ENCODE measurements at places on chromosomes 16 and 17.

- no peak for DNase-seq
Measured at GRCh38 chr16:67022531-67023214, 6.3 kb upstream of the CBFB start.

DNA sequence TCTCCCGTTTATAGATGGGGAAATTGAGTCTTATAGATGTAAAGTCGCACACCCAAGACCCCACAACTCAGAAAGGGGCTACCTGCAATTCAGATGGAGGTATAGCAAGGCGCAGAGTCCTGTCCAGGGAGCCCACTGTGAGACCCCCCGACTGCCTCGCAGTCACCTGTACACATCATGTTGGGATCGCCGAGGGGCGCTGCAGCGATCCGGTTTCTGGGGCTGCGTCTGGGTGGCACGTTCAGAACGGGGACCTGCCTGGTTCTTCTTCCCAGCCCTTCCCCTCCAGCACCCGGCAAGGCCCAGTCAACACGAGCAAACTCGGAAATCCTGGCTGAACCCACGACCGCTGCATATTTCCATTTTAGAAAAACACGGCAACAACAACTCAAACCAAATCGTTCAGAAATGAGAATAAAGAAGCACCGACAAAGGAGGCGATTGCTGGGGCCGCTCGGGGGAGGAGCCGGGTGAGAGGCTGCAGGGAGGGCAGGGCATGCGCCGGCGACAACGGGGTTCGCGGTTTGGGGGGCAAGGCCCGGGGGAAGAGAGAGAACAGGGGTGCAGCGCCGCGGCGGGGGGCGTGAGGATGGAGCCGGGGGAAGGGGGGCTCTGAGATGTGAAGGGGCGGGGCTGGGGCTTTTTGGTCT, 643 bp downstream of the HSDL1 start:
- no peak for DNase-seq

- no peak for DNase-seq
Measured at GRCh38 chr17:80749611-80750010, 205.0 kb downstream of the RPTOR start.

GRCh38 chr17:40158438-40159013, 18.2 kb downstream of the CASC3 start:
- DNase-seq = no peak

- no peak for DNase-seq
Measured at GRCh38 chr16:31402687-31403086, 9.6 kb downstream of the ITGAD start.

DNA sequence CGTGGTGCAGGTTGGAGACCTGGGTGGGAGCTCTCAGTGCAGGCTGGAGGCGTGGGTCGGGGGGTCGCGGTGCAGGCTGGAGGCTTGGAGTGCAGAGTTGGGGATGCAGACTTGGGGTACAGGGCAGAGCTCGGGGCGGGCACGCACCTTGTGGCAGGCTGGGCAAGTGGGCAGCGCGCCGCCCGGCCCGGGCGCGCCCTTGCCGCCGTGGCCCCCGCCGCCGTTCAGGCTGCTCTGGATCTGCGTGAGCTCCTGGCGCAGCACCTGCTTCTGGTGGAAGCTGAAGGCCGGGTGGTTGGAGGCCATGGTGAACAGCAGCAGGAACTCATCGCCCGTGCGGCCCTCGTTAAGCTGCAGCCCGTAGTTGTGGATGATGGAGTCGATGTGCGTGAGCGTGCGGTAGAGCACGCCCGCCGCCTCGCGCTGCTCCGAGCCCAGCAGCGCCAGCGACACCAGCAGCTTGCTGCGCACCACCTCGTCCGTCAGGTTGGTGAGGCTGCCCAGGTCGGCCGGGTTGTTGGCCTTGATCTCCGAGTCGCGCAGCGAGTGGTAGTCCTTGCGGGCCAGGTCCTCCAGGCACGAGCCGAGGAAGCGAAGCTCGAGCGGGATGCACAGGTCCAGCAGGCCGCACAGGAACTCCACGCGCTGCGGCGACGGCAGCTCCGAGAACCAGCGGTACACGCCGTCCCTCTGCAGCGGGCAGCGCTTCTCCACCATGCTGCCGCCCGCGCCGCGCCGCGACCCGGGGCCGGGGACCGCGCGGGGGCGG, 1.1 kb downstream of the ZCCHC14 start:
- no peak for DNase-seq

GRCh38 chr17:58480090-58480489, 8.1 kb downstream of the HSF5 start:
- DNase-seq = no peak

DNA sequence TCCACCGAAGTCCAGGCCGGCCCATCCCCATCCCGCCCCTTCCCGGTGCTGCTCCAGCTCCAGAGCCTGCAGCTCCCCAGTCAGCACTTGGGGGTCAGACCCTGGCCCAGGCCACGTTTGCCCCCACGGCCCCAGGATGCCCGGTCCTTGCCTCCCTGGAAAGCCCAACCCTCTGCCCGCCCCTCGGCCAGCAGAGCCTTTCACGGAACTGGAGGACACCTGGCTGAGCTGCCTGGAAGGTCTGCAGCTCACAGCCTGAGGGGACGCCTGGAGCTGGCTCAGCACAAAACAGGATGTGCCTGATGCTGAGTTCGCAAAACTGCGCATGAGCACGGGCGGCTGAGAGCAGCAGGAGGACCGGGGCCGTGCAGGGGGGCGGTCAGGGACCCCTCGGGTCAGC, 29.7 kb upstream of the SSTR5 start:
- DNase-seq = no peak

DNA sequence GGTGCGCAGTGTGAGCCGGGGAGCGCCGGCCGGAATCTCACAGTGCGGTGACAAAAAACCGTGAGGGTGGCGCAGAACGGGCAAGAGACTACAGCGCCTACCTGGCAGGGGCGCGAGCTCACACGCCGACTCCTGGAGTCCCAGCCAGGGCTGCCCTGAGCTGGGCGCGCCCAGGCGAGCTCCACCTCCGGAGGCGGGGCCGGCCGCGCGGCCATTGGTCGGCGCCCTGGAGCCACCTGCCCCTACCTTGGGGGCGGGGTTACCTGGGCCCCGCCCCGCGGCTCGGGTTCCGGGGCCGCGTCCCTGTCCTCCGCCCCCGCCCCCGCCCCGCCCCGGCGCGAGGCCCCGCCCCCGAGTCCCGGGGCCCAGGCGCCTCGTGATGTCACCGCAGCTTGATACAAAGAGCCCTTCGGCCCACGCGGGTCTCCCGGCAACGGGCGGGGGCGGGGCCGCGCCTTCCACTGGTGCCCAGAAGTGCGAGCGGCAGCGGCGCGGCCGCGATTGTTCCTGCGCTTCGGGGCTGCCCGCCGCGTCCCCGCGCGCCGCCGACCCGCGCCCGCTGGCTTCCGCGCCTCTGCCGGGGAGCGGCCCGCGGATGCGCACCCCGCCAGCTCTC, 96.3 kb downstream of the RAB11FIP4 start:
- DNase-seq = no peak

GRCh38 chr17:60729854-60730253, 52.2 kb downstream of the BCAS3 start:
- DNase-seq = no peak

DNA sequence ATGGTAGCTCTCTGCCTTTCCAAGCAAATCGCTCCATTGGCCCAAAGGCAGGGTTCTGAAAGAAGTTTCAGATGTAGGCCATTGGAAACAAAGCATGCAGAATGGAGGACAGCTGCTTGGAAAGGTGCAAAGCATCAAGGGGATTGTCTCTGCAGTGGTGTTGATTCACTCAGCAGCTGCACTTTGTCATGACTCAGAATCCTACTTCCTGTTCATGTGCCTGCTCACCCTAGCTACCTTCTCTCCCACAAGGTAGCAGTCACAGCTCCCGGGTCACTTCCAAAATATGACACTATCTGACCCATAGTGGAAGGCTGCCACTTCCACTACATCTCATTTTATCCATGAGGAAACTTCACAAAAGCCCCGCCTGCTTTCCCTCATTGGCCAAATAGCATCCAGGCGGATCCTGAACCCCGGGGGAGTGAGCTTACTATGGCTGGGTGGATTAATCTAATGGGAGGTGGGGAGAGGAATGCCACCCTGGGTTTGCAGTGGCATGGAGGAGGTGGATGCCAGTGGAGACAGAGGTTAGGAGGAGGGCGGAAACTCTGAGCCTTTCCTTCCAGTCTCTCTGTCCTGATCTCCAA, 74.7 kb upstream of the NKD1 start:
- DNase-seq = no peak

GRCh38 chr17:8555062-8555461, 75.5 kb downstream of the MYH10 start:
- no peak for DNase-seq

DNA sequence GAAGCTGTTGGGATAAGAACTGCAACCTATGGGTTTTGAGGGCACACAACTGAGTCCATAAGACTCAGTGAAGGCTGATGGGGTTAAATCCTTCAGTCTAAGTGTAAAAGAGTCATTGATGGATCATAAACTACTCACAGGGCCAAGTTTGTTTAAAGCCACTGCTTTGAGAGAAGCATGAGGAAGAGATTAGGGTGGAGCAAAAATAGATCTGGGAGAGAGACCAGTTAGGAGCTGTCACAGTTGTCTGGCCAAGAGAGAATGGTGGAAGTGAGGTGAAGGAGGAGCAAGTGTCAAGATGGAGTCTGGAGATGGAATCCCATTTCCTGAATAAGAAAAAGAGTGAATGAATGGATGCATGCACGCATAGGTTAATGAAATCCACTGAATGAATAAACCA, 379.1 kb upstream of the CDH11 start:
- no peak for DNase-seq

- DNase-seq = no peak
Measured at GRCh38 chr17:34413443-34414119, 50.5 kb upstream of the CCL1 start.

- no peak for DNase-seq
Measured at GRCh38 chr17:58308985-58309917, 19.3 kb downstream of the TSPOAP1 start.

DNA sequence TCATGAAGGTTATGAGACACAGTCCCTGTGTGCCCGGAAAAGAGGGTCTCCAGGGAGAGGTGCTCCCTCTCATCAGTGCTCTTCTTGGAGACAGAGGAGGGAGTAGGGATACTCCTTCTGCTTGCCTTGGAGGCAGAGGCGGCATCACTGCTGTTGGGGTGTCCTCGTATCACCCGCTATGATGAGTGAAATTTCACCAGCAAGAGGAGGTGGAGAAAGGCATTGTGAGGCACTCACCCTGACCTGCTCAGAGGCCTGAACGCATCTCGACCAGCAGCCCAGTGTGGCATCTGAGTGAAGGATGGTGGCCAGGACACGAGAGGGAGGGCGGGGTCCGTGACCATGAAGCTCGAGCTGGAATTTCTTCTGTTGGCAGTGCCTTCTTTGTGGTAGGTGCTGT, 222.1 kb upstream of the CHMP6 start:
- DNase-seq = no peak

DNA sequence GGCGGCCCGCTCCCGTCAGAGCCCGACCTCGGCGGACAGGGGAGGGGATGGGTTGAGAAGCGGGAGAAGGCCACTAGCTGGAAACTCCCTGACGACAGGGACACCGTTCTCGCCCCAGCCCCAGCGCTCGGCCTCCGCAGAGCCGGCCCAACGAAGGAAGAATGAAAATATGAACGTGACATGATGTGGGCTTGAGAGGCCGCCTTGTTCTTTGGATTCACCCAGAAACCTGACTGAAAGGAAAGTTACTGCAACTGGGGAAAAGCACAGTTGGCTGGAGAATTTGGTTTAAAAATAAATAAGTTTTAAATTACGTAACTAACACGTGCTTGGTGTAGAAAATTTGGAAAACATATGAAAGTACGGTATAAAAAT, 21.1 kb downstream of the NPTX1 start:
- no peak for DNase-seq

GRCh38 chr17:33871720-33872540, 383.2 kb upstream of the CCL2 start:
- DNase-seq = no peak

DNA sequence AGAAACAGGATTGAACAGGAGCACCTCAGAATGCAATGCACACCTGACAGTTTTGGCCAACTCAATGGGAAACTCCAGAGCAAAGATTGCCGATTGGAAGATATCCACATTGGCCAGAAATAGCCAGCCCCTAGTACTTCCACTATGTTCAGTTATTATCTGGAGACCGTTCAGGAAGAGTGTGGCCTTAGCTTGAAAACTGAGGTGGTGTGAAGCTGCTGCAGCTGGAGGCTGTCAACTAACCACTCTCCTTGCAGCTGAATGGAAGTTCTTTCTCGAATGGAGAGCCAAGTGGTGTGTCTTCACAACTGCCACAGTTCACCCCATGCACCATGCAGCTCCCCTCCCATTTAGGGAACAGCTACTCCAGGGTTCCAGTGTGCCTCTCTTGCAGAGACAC, 61.9 kb upstream of the DHX40 start:
- DNase-seq = no peak

DNA sequence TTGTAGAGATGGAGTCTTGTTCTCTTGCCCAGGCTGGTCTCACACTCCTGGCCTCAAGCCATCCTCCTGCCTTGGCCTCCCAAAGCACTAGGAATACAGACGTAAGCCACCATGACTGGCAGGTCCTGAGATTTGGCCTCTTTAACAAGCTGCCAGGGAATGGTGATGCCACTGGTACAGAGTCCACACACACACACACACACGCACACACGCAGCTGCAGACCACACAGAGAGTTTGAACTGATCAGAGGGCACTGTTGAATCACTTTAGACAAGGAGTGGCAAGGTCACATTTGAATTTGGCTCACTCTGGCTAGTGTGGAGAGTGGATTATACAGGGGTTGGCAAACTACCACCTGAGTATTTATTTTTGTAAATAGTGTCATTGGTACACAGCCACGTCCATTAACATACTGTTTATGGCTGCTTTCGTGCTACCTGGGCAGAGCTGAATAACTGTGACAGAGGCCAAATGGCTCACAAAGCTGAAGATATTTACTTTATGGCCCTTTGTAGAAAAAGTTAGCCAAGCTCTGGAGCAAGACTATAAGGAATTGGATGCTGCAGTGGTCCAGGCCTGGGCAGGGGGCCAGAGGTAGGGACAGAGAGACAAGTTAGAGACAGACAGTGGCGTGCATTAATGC, 9.9 kb downstream of the ITPRIPL2 start:
- no peak for DNase-seq

GRCh38 chr17:29169806-29170591, 10.2 kb downstream of the MYO18A start:
- no peak for DNase-seq

GRCh38 chr17:19383681-19384470, 3.1 kb downstream of the MFAP4 start:
- no peak for DNase-seq

DNA sequence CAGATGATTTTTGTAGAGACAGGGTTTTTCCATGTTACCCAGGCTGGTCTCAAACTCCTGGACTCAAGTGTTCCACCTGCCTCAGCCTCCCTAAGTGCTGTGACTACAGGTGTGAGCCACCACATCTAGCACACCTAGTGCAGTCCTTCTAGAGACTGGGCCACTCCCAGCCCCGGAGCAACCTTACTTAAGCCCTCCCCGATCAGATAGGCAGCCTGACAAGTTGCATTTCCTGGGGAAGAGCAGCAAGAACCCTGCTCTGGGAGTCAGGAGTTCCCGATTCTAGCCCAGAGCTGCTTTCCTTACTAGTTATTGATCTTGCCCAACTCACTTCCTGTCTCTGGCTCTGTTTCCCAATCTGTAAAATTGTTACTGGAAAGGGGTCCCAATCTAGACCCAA, 7.0 kb upstream of the NAGLU start:
- DNase-seq = no peak

GRCh38 chr17:72092710-72093322, 28.0 kb upstream of the SOX9 start:
- no peak for DNase-seq

- no peak for DNase-seq
Measured at GRCh38 chr16:53041320-53042051, 11.2 kb downstream of the CHD9NB start.

All from AG09319 (cell line).